ENCODE measurements at places on chromosomes 5 and 9.

- DNase-seq = no peak
These were observed 12.6 kb downstream of the CFAP77 start for GRCh38 chr9:132422574-132422973.

DNA sequence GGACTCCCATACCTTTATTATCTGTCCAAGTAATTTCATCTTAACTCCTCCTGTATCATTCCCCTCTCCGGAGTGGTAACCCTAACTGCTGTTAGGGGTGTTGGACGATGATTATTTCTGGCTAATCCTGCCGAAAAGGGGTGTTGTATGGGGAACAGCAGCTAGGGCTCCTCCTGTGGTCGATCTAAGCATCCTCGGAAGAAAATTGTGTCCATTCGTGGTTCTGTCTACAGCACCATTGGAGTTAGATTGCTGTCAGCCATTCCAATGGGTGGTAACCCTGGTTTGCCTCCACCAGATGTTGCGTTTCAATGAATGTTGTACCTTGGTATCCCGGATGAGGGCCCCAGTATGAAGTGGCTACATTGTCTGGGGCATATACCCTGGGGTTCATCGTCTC, 35.6 kb upstream of the LMNB1 start:
- DNase-seq = no peak

GRCh38 chr9:69276775-69277174, 48.2 kb upstream of the ENTREP1 start:
- no peak for DNase-seq

DNA sequence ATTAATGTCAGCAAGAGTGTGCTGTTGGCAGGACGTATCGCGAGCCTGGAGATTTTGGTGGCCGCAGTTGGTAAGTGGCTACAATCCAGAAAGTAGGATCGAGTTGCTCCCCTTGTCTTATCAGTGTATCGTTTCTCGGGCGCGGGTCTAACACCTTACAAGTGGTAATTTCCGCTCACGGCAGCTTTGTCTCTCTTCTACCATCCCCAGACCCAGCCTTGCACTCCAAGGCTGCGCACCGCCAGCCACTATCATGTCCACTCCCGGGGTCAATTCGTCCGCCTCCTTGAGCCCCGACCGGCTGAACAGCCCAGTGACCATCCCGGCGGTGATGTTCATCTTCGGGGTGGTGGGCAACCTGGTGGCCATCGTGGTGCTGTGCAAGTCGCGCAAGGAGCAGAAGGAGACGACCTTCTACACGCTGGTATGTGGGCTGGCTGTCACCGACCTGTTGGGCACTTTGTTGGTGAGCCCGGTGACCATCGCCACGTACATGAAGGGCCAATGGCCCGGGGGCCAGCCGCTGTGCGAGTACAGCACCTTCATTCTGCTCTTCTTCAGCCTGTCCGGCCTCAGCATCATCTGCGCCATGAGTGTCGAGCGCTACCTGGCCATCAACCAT, 1.1 kb downstream of the PTGER4 start:
- no peak for DNase-seq

GRCh38 chr9:82140471-82140870, 151.9 kb downstream of the SPATA31D1 start:
- no peak for DNase-seq

- DNase-seq = no peak
These were observed 196.7 kb downstream of the PBX3 start for GRCh38 chr9:125943831-125944230.

Measured in SHP77 (cell line).